ENCODE measurements at places on chromosomes 6 and 20. TPM values are rescaled to one million over a fixed set of nuclear protein-coding genes. Genes with fewer than 3 reads are reported as not detected.

Gene OOEP
- total RNA-seq = not detected

Gene LY6G6C
- total RNA-seq = not detected

Gene VIP
- not detected for total RNA-seq

Gene SSTR4
- total RNA-seq = not detected

Gene TRIM38
- 25.3 TPM for total RNA-seq

Gene POM121L2
- not detected for total RNA-seq

Gene HSPA1L
- total RNA-seq = 2.2 TPM

Gene TUBB2B
- 0.20 TPM for total RNA-seq

Gene NINL
- total RNA-seq = 2.0 TPM

Gene PTCRA
- total RNA-seq = not detected

Gene SLC13A3
- 0.24 TPM for total RNA-seq

Gene RHAG
- total RNA-seq = not detected

Gene IMPG1
- not detected for total RNA-seq

Gene GPLD1
- 0.39 TPM for total RNA-seq

Gene SLC17A1
- not detected for total RNA-seq

Data from activated T-helper 1 cell treated with anti-CD3 and anti-CD28 coated beads, Interleukin-12 subunit alpha, Interleukin-12 subunit beta, Interleukin-2, Interleukin-4 antibody, amounts not matched to agents 30 ng/mL and 10 ng/mL and 1 ng/mL, durations not matched to agents 14 hours and 24 hours and 36 hours (primary cell).